ENCODE measurements at places on chromosomes 3 and 15. TPM values are rescaled to one million over a fixed set of nuclear protein-coding genes. Genes with fewer than 3 reads are reported as not detected.

DNA sequence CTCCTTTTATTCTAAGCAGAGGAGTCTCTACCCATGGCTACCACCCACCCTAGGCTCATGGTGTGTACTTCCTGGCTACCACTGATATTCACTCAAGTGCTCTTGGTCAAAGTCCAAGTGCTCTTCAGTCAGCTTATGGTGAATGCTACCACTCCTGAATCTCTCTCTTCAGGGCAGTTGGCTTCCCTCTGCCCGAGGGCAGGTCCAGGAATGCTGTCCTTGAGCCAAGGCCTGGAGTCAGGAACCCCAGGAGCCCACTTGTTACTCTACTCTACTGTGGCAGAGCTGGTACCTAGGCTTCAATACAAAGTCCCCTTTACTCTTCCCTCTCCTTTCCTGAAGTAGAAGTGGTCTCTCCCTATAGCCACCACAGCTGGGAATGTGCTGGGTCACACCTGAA is 226.0 kb downstream of the DIPK2A start:
- DNase-seq, result no peak

DNA sequence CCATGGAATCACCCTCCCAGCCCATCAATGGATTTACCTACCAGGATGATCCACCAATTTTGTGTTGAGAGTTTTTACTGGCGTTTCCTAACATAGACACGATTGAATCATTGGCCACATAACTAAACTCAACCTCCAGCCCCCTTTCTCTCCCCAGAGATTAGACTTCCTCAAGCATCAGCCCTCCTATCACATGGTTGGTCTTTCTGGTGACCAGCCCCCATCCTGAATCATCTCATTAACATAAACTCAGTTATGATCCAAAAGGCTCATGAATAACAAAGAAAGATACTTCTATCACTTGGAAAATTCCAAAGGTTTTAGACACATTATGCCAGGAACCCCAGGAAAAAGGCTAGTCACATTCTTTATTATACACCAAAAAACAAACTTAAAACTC is 21.2 kb downstream of the PRKAR2A start:
- DNase-seq, result no peak

Gene CDC25A
- total RNA-seq, result 3.4 TPM

GRCh38 chr15:56244811-56245576 is 1.3 kb upstream of the RFX7 start:
- peak; percentile 56 for DNase-seq

DNA sequence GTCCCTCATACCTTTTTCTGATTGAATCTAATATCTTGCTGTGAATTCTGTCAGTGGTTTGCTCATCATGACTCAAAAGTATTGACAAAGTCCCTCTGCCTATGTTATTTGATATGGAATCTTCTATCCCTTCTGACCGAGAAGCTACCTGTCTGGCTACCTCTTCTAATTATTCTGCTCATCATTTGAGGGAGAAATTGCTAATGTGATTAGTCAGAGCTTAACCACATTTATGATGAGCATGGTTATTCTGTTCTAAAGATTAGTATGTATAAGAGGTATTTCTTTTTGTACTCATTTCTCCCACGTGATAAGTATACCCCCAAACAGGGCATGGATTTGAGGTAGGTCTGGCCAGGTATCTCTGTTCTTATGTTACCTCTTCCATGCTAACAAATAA is 428.4 kb upstream of the KCNMB2 start:
- no peak for DNase-seq

GRCh38 chr3:25433868-25434267 is 5.8 kb downstream of the RARB start:
- DNase-seq, result no peak

DNA sequence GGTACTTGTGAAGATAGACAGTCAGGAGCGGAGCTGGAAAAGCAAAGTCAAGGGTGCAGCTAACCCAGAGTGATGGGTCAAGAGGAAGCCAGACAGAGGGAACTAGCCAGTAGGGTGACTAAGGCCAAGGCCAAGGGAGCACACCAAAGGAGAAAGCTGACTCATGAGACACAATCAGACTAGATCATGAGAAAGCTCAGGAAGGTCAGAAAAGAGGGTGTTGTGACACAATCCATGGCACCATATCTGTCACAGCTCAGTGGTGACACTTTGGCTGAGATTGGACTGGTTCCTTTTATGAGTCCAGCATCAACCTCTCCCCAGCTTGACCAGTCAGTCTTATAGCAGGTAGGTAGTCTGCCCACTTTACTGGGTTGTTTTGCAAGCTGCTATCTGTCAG is 22.2 kb downstream of the P2RY1 start:
- DNase-seq, result no peak

DNA sequence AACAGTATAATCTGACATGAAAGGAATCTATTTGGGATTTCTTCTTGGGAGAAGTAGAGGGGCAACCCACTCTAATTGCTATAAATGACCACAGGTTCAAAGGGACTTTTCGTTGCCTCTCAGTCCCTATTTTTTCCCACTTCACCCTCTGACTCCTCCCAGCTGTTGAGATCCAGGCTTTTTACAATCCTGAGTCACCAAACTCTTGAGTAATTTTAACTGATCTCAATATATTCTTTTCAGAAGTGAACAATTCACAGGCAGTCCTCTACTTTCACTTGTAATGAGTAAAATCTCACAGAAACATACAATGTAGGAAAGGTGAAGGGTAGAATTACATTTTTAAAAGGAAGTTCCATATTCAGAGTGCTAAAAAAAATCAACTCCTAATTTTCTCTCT is 44.6 kb downstream of the EIF4E3 start:
- DNase-seq, result no peak

GRCh38 chr3:121809249-121809648 is 25.6 kb downstream of the IQCB1 start:
- no peak for DNase-seq

GRCh38 chr3:113536627-113537101 is 4.3 kb downstream of the SIDT1 start:
- peak; percentile 62 for DNase-seq

DNA sequence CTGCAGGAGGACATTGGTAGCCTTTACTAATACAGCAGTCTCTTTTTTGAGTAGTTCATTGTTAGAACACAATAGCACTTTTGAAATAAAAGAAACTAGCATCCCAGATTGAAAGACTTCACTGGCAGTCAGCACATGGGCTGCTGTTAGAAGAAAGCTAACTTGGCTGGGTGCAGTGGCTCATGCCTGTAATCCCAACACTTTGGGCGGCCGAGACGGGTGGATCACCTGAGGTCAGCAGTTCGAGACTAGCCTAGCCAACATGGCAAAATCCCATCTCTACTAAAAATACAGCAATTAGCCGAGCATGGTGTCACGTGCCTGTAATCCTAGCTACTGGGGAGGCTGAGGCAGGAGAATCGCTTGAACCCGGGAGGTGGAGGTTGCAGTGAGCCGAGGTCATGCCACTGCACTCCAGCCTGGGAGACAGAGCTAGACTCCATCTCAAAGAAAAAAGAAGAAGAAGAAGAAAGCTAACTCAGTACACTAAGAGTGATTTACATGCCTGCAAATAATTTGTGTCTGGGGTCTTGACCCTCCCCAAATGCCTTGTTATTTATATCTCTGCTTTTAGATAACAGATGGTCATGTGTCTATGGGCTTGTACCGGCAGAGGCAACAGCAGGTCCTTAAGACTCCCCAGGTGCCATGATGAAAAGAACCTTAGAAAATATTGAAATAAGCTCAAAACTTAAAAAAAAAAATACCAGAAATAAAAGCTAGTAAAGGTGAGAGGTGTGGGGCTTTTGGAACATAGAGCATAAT is 9.7 kb downstream of the TPM1 start:
- no peak for DNase-seq

Gene UPK1B
- total RNA-seq, result not detected

DNA sequence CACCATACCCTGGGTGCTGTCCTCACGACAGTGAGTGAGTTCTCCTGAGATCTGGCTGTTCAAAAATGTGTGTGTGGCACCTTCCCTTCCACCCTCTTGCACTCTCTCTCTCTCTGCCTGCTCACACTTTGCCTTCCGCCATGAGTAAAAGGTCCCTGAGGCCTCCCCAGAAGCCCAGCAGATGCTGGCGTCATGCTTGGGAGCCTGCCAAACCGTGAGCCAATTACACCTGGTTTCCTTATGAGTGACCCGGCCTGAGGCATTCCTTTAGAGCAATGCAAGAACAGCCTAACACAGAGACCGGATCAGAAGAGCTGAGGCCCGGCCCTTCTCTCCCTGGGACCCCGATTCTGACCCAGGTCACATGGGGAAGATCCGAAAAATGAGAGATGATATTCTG is 15.4 kb downstream of the TMEM44 start:
- no peak for DNase-seq

Gene C2CD4A
- total RNA-seq, result 0.28 TPM

DNA sequence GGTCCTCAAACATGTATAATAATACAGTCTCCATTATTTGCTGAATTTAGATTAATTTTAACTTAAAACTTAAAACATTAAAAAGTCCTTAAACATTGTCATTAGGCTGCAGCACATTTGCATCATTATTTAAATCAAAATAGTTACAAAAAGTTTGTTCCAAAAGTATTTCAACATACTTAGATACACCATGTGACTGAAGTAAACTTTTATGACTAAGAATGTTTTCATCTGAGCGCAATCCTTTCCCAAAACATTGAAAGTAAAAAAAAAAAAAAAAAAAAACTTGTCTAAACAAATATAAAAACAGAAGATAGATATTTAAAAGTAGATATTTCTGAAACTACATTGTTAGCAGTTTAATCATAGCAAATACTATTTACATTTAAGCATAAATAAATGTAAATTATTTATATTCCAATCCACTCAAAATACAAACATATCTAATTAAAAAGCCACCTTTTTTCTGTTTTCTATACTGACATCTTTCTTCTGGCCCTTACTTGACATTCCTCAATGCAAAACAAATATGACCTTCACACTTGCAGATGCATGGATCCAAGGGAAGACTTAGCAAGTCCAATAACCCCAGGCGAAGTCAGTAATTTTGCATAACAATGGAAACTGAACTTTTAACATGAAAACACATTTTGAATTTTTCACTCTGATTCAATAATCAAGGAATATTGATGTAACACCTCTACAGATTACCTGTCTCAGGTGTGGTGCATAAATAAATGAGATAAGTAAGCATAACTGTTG is 10.3 kb downstream of the FAM227B start:
- no peak for DNase-seq

DNA sequence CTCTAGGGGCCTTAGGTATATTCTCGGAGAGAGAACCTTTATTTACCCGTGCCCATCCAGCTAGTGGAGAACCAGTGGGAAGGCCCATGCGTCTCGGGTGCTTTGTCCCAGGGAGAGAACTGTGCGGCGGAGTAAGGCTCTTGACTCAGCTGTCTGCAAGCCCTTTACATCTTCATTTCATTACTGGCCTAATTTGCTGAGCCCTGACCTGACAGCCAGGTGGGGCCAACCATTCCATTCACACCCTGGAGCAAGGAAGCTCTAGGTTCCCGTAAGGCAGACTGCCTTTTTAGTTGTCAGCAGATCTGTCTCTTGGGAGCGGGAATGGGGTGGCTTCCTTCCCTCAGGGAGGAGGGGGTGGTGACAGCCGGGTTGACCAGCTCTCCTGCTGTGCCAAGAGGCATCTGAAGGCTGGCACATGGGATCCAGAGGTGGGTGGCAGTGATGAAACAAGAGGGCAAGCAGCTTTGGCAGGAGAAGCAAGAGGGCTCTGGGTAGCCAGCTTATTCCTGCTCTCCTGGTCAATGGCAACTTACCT is 36.4 kb downstream of the SV2B start:
- no peak for DNase-seq

Gene SEMA5B
- total RNA-seq, result 0.35 TPM

- no peak for DNase-seq
Measured at GRCh38 chr15:58454950-58455401, 23.2 kb downstream of the LIPC start.

DNA sequence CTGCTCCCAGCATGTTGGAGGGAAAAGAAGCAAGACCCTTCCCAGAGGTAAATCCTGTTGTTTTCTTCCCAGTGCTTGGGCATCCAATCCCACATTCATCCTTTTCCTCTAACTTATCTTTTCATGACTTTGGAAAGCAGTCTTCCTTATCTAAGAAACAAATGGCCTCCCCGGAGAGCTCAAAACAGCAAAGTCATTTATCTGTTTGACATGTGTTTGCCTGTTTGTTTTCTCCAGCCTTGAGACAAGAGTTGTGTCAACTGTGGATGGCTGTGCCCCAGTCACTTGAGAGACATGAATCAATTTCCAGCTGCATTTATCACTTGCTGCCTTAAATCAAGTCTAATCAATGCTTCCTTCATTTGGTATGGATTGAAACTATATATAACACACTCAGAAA is 103.9 kb downstream of the SHQ1 start:
- no peak for DNase-seq

DNA sequence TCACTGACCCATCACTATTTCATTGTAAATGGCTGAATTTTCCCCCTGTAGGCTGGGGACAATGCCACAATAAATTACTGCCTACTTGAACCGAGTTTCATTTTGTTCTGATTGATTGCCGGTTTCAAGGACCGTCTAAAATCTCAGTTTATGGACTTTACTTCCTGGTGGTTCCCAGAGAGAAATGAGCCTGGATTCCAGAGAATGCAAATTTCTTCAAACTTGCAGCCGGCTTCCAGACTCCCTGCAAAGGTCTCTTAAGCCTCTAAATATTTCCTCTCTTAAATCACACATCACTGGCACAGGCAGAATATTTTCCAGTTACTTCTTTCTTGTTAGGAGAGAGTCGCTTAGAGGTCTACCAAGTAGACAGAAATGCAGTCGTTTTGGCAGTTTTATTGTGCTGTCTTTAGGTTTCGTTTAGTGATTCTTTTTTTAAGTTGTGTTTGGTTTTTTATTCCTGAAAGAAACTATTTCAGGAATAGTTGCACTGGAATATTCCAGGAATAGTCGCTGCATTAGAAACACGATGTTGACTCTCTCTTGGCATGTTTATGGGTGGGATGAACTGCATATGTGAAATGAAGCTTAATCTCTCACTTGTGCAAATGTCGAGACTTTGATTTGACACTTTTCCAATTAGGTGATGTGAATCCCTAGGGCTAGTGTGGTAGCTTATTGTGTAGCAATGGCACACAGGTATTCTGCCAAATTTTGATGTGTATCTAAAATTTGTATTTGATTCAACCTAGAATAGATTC is 284.1 kb upstream of the NR2E3 start:
- DNase-seq, result no peak

DNA sequence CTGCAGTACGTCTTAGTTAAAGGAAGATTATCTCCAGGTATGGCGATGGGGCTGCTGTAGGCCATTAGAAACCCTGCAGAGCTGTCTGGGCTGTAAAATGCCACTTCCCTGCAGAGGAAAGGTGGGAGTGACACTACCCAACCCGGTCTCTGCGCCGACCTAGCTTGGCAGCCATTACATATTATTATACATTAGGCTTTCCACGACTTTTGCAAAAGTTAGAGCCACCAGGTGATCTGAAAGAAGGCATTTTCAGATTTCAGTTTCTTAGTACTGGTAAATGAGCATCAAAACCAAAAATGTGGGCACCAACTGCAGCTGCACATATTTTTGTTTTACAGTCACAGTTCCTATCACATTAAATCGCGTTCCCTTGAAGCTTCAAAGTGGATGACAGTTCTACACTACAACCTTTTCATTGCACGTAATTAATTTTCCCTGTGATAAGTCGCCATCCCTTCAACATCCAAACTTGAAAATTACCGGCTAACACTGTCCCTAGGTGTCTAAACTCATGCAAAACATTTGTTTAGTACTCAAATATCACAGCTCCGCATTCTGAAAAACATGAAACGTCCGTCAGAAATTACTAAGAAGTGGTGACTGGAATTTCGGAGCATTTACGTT is 81.4 kb upstream of the CHD2 start:
- DNase-seq, result no peak

Gene MESP2
- 4.7 TPM for total RNA-seq

Gene NR1I2
- 62.9 TPM for total RNA-seq

Gene SPTSSB
- total RNA-seq, result 0.65 TPM

Gene SLC28A1
- total RNA-seq, result not detected

Gene AAGAB
- 40.5 TPM for total RNA-seq

Gene GRK7
- not detected for total RNA-seq

- DNase-seq, result no peak
Measured at GRCh38 chr15:52338891-52339290, 43.3 kb upstream of the MYO5C start.

Data from mucosa of descending colon (tissue), 3 donors.